ENCODE measurements at places on chromosomes 4 and X.

DNA sequence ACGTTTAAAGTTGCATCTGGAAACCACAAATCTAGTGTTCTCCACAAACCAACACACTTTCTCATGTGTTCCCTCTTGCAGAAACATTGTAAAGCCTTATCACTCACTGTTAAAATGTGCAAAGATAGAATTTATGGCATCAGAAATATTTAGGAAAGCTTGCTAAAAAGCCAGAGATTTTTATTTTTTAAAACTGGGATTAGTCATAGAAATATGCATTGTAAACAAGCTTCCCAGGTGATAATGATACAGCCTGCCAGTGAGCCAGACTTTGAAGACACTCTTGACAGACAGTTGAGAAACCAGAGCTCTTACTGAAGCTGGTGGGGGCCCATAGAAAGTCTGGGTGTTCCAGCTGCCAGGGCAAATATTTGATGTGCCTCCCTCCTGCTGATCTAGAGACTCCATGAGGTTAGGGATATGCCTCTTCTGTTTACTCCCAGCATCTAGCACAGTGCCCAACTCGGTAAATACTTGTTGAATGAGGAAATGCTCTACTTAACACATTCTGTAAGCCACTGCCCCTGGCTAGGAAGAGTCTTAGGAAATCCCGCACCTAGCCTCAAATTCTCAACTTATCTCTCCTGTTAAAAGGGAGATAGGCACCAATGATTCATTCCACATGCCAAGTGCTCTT lies 179.0 kb upstream of the RASGEF1B start:
- no peak for DNase-seq

GRCh38 chr4:89213382-89213701 lies 94.3 kb downstream of the GPRIN3 start:
- no peak for DNase-seq

DNA sequence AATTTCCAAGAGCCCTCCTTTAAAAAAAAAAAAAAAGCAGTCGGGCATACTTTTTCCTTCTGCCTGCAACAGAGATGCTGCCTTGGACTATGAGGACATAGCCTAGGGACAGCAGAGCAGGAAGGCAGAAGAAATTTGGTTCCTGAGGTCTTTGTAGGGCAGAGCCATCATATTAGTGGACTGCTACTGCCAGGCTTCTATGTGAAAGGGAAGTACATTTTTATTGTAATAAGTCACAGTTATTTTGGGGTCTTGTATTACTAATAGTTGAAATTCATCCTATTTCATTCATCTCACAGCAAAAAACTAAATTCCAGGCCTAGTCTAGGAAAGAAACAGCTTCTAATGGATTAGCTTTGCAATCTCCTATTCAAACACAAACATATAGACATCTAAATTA lies 211.2 kb downstream of the NSUN7 start:
- DNase-seq, result no peak

- no peak for DNase-seq
Observed at GRCh38 chr4:56475917-56476316, 8.5 kb downstream of the SRP72 start.

GRCh38 chr4:121479808-121480207 lies 99.0 kb upstream of the QRFPR start:
- DNase-seq, result no peak

DNA sequence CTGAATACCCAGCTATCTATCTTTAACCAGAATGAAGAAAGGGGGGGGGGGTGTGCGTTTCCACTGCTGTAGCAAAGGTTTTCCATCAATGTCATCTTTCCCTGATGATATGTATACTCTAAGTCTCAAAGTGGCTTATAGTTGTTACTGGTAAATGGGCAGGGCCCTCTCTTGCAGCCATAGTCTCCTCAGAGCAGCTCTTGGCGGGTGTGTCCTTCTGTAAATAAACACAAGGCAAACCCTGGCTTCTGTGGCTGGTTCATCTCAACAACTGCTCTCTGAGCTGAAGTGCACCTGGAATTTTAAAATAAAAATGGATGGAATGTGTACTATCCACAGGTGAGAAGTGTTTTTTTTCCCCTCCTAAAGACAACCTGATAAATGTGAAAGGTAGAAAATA lies 57.5 kb upstream of the SCML1 start:
- no peak for DNase-seq

DNA sequence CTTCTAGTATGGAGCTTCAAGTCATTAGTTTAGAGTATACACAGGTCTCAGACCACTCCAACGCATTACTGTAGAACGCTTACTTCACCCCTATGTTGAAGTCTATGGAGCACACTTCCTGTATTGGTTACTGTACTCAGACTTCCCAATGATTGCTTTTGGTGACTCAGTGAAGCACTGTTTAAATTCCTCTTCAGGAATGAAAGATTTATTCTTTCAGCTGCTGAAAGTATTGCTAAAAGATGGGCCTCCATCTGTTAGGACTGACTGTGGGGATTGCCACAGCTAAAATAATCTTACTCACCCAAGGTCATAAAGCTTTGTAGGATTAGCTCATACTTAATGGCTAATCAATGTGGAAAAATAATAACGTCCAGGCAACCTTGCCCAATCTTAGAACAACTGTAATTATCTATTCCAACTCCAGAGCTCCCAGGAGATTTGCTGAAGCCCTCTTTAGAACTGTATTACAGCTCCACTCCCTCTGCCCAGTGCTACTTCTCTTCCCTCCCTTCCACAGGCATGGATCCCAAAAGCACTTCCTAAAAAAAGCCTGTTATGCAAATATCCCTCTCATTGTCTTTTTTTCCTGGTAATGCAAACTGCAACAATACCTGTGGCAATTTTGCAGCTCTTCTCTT lies 281.9 kb upstream of the HS3ST1 start:
- DNase-seq, result no peak

GRCh38 chr4:108700081-108700757 lies 49.8 kb downstream of the OSTC start:
- no peak for DNase-seq

- no peak for DNase-seq
Observed at GRCh38 chr4:139655116-139655515, 10.5 kb upstream of the MGST2 start.

DNA sequence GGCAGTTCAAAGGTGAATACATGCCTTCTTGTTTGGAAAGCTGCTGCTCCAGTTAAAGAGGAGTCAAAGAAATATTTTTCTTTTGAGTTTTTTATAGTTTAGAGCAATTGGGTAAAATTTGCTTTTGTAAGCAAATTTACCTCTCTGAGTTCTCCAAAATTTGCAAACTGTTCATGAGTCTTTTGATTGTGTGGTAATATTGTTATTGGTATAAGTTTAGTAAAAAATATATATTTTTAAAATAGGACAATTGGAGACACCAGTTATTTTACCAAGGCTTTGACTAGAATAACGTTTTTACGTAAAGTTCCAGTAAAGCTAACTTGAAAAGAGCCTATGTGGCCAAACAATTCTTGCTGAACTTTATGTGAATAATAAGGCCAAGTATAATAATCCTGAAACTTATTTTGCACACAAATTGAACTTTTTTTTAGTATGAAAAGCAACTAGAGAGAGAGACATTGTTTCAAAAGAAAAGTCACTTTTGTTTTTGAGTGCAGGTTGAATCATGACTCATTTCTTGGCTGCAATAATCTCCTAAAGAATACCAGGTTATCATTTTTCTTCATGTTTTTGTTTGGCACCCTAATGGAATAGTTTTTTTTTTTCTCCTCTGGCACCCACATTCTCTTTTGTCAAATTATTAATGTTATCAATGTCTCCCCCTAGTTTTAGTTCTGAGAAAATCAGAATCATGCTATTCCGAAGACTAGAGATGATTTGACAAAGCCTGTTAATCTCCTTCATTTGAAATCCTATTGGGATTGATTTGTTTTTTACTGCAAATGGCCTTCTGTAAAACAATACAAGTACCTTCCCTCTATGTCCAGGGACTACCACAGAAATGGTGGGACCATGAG lies 57.1 kb downstream of the UGT2B10 start:
- no peak for DNase-seq

- no peak for DNase-seq
Observed at GRCh38 chr4:110501826-110502225, 25.9 kb downstream of the ENPEP start.

DNA sequence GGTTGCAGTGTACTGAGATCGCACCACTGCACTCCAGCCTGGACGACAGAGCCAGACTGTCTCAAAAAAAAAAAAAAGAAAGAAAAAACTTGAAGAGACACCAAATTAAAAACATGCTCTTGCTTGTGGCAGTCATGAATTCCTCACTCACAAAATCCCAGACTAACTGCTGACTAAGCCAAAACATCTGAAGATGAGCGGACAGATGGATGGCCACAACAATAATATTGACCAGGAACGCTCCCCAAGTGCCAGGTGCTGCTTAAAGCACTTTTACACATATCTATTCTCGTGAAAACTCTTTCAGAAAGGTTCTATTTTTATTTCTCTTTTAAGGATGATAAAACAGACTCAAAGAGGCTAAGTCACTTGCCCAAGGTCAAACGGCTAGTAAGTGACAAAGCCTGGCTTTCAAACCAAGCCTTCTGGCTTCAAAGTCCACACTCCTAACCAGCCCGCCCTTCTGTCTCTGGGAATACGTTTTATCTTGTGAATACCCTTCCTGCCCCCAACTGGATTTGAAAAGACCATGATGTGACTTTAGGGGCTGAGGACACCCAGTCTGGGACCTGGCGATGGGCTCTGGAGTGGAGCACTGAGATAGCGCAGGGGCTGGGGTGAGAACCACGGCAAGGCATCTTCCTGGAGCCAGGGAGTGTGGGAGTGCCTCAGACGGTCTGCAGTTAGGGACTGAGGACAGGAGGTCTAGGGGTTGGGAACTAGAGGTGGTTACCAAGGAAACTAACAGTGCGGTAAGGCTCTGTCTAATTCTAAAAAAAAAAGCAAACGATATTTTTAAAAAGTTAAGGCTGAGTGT lies 9.5 kb upstream of the CXCR3 start:
- no peak for DNase-seq

DNA sequence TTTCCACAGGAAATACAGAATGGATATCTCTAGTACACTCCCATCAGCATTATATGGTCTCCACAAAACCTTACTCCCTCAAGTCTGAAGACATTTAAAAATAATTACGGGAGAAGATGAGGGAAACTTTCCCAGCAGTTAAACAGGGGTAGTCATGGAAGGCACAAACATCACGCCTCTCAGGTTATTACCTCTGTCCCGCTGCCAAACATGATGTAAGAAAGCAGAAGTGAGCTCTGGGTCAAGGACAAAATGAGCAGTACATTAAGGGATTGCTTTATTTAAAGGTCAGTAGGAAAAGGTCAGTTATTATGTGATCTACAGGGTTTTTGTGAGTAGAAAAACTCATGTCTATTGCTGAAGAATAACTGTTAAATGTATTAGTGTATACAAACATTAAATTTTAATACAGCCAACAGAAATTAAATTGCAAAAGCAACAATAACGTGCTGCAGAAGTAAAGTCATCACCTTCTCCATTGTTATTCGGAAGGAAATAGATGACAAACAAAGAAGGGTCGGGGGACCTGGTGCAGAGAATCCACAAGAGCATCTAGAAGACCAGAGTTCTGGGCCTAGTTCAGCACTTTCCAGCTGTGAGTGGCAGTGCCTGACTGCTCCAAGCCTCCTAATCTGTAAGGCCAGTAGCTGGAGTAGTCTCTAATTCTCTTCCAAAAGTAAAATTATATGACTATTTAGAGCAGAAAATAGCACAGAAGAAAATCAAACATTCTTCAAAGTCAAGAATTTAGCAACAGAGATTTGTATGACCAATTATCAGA lies 171.2 kb downstream of the PPP3CA start:
- no peak for DNase-seq

- no peak for DNase-seq
Observed at GRCh38 chrX:63855896-63856295, 70.9 kb upstream of the ARHGEF9 start.

DNA sequence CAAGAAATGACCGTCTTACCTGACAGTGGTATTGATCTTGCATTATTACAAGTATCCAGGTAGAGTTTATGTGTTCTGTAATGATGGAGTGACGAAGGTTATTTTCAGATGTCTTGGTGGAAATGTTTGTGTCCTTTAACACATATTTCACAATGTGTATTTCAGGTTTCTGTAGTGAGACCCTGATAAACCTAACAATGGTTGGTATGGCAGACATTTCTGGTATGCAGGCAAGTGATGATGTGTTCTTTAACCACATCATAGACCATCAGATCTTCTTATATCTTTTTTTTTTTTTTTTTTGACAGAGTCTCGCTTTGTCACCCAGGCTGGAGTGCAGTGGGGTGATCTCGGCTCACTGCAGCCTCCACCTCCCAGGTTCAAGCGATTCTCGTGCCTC lies 14.6 kb upstream of the ATXN3L start:
- no peak for DNase-seq

DNA sequence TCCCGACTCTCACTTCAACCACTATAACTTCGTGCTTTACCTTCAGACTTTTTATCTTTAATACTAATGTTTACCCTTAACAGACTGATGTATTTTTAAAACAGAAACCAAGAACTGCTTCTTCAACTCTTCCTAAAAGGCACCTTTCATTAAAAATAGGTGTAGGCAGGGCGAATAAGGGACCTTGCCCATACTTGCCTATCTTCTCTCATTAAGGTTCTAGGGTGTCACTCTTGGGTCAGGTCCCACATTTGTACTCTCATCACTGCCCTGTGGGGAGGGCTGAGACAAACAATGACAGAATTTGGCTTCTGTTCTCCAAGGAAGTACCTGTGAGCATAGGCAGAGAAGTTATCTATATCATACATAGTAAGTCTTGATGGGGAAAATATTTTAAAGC lies 69.7 kb downstream of the ANKRD50 start:
- DNase-seq, result no peak

GRCh38 chrX:74242484-74243138 lies 61.4 kb upstream of the ZCCHC13 start:
- DNase-seq, result no peak

All from stimulated activated CD8-positive, alpha-beta memory T cell treated with anti-CD3 and anti-CD28 coated beads, Interleukin-4, amount 100 ng/mL, for 1 hour (primary cell).